ENCODE measurements at places on chromosomes 1 and 21.
A peak's percentile ranks its signal among the peaks of the same experiment; 100 is the strongest.

- no peak for DNase-seq
Measured at GRCh38 chr1:37537378-37537777, 16.7 kb downstream of the SNIP1 start.

DNA sequence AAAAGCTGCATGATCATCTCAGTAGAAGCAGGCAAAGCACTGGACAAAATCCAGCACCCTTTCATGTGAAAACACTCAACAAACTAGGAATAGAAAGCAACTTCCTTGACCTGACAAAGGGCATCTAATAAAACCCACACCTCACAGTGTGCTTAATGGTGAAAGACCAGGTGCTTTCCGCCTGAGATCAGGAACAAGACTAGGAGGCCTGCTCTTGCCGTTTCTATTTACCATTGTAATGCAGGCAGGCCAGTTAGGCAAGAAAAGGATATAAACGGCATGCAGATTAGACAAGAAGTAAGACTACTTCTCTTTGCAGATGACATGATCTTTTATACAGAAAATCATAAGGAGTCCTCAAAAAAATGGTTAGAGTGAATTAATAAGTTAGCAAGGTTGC lies 37.2 kb downstream of the SLC37A1 start:
- peak; percentile 93 for DNase-seq

DNA sequence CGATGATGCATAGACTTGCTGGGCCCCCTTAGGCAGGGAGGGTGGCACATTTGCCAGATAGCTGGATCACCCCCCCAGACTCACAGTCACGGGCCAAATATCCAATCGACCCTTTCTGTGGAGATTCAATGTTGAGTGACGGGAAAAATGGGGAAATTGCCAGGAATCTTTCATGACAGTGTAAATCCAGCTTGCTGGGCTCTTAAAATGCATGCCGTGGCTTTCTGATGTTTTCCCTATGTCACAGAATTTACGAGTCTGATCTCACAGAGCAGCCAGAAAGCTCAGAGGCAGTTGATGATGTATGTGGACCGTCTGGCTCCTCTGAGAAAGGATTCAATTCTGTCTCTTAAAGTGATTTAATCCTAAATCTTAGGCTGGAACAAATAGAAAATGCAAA lies 150.1 kb upstream of the ZNF644 start:
- DNase-seq, result no peak

- DNase-seq, result no peak
Measured at GRCh38 chr1:4172644-4173599, 272.9 kb upstream of the C1orf174 start.

GRCh38 chr1:154931940-154932487 lies 4.5 kb downstream of the PMVK start:
- no peak for DNase-seq

- DNase-seq, result peak; percentile 64
Measured at GRCh38 chr1:91790392-91790791, 95.6 kb downstream of the TGFBR3 start.

GRCh38 chr1:68293609-68294366 lies 61.5 kb upstream of the WLS start:
- no peak for DNase-seq

- DNase-seq, result no peak
Measured at GRCh38 chr1:184483101-184483683, 96.4 kb downstream of the C1orf21 start.

- no peak for DNase-seq
Measured at GRCh38 chr1:238293075-238293474, 402.4 kb upstream of the ZP4 start.

GRCh38 chr1:173411835-173412742 lies 65.0 kb upstream of the PRDX6 start:
- DNase-seq, result no peak

GRCh38 chr1:39573736-39574624 lies 2.6 kb downstream of the PABPC4 start:
- DNase-seq, result no peak

DNA sequence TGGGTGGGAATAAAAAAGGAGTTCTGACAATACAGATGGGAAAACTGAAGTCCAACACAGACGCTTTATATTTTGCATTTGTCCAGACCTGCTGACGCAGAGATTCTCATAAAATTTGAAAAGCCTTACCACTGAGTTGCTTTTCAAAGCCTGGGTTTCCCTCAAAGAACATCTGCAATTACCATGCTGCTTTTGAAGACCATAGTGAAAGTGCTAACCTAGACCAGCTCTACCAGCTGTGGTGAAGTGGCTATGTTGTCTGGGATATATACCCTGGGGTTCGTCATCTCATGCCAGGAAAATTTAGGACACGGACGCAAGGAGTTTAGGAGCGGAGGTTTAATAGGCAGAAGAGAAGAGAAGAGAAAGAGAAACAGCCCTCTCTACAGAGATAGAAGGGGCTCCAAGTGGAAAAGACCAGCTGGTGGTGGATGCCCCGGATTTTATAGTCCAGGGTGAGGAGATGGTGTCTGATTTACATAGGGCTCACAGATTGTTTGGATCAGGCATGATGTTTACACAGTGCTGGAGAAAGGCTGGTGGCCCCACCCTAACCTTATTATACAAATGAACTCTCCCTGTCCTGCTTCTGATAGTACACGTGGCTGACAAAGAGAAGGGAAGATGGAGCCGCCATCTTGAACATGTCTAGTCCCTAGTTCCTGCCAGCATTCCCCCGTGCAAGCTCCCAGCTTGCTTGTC lies 73.8 kb downstream of the AK4 start:
- DNase-seq, result no peak

DNA sequence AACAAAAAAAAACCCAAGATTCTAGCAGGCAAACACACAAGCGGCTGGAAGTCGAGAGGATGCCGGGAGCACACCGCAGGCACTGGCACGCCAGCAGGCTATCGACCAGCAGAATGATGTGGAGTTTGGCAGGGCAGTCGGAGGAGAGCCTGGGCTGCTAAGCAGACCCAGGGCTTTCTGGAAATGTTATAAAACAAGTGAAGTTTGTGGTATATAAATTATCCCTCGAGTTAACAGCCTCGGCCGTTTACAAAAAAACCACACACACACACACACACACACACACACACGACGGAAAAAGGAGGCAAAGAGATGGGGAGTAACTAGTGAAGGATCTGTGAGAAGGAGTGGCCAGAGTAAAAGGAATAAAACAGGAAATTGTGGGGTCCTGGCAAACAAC lies 87.2 kb upstream of the IVNS1ABP start:
- no peak for DNase-seq

GRCh38 chr21:29501451-29501850 lies 202.7 kb downstream of the BACH1 start:
- no peak for DNase-seq

- DNase-seq, result no peak
Measured at GRCh38 chr1:24353292-24353891, 34.2 kb downstream of the GRHL3 start.

DNA sequence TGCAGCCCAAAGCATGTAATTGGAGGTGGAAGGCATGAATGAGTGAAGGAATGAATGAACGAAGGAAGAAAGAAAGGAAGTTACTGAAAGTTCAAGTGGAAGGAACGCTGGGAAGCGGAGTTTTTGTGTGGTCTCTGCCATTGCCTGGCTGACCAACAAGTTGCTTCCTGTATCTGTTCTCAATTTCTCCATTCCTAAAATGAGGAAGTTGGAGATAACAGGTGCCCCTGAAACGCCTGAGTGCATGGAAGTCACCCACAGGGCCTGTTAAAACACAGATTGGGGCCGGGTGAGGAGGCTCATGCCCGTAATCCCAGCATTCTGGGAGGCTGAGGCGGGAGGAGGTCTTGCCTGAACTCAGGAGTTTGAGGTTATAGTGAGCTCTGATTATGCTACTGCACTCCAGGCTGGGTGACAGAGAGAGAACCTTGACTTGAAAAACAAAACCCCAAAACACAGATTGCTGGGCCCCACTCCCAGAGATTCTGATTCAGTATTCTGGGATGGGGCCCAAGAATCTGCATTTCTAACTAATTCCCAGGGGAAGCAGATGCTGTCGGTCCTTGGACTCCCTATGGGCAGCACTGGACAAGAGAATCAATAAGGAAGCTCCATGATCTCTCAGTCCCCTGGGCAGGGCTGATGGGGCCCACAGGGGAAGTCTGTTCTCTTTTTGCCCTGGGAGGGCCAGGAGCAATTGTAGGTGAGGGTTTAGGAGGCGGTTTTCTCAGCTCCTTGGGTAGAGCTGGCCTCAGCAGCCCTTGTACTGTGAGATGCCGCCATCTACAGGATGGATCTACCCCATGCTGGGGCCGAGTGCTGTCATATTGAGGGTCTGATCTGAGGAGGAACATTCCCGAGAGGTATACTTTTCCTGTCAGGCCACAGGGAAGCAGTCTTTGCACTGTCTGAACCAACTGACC lies 3.3 kb upstream of the CNR2 start:
- DNase-seq, result peak; percentile 5

DNA sequence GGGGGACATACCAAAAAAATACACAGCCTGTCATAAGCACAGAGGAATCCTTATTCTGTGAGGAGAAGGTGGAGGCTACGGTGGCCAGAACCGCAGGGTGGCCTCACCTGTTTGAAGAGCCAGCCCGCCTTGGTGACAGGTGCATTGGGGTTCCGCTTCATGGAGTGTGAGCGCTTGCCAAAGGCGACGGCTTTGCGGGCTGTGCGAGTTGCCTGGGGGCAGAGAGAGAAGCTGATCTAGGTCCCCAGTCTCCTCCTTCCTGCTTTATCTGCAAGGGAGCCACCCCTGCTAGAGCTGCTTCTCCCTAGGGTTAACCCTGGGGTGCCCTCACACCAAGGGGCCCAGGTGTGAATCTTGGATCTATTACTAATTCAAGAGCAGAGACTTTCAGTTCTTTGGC lies 54.3 kb upstream of the GOLT1A start:
- DNase-seq, result no peak

GRCh38 chr1:36486439-36487335 lies 4.0 kb upstream of the CSF3R start:
- DNase-seq, result peak; percentile 100

GRCh38 chr1:147496571-147497210 lies 44.6 kb upstream of the BCL9 start:
- DNase-seq, result peak; percentile 1

DNA sequence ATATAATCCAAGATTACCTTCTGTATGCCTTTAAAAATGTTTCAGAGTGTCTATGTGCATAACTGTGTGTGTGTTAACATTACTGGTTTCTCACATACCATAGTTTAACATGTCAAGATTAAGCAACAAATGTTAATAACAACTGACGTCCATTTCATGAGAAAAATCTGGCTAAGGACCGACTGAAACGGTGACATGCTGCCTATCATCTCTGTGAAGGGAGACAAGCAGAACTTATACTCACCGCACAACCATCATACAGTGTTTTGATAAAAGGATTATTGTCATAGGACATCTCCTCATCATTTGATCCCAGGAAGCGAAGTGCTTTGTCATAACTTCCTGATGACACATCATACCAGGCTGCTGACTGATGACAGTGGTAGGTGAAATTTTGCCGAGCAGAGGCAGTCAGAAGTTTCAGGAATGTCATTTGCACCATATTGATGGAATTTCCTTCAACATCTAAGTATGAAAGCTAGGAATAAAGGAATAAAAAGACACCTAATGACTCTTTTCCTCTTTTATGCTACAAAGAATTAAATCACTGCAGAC lies 228.8 kb downstream of the COL11A1 start:
- no peak for DNase-seq

- DNase-seq, result no peak
Measured at GRCh38 chr1:245671349-245671748, 516.6 kb downstream of the KIF26B start.

DNA sequence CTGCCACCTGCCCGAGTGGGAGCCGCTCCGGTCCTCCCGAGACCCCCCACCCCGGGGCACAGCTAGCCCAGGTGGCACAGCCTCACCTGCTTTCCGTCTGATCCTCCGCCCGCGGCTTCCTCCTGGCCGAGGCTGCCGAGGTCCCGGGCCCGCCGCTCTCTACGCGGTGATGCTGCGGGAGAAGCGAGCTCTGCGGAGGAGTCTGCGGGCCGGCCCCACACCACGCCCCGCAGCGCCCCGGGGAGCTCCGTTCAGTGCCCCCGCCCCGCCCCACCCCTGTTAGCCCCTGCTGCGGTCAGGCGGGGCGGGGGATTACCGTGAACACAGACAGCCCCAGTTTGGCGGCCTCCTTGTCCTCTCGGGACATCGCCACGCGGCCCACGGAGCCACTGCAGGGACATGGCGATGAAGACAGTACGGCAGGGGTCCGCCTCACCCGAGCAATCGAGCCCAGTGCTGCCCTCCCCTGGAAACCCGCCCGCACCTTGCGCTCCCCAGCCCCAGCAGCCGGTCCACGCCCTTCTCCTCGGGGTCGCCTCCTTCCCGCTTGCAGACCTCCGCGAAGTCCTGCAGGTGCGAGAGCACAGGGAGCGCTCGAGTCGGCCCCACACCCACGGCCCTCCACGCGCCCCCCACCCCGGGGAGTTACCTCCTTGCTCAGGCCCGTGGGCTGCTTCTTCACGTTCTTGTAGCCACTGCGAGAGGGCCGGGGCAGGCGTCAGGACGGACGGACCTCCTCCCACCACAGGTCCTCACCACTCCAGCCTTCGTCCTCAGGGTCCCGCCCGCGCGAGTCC lies 933 bp downstream of the C1orf35 start:
- DNase-seq, result no peak

- no peak for DNase-seq
Measured at GRCh38 chr1:29236712-29237128, 398 bp downstream of the PTPRU start.

DNA sequence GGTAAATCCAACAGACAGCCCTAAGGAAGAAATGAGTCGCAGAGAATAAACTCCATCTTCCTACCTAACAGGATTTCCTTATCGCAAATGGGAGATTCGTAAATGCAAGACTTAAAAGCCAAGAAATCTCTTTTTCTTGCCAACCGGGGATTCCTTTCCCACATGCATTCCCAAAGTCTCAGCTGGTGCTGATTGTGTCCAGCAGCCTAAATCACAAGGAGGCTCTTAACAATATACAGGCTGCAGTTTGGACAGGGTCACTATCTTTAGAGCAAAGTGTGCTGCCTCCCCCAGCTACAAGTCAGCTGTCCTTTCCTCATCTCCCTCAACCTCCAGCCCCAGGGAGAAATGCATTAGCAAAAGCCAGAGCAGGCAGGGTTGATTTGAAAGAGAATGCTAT lies 189.8 kb upstream of the PLXNA2 start:
- DNase-seq, result no peak

DNA sequence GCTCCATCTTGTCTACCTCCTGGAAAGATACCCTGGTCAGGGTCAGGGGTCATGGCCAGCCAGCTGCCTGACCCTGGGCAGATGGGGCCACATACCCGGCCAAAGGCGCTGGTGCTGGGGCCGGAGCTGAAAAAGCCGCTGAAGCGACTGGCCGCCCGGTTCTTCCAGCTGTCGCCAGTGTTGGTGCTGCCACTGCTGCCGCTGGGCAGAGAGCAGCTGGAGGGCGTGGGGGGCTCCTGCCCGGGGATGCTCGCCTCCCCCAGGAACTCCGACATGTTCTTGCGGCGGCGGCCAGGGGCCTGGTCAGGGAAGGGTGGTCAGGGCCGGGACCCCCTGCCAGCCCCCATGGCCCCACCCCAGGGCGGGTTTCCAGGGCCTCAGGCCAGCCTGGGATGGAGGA lies 7.2 kb upstream of the TNFRSF25 start:
- DNase-seq, result no peak

- no peak for DNase-seq
Measured at GRCh38 chr1:56533197-56533596, 46.2 kb downstream of the PLPP3 start.

All from NCI-H2029 treated with DMSO at 0.1 percent for 48 hours (cell line).